Esophagus muscularis mucosa (tissue), 4 donors: ENCODE measurements at places on chromosomes 6 and 20. TPM values are rescaled to one million over a fixed set of nuclear protein-coding genes. Genes with fewer than 3 reads are reported as not detected.

DNA sequence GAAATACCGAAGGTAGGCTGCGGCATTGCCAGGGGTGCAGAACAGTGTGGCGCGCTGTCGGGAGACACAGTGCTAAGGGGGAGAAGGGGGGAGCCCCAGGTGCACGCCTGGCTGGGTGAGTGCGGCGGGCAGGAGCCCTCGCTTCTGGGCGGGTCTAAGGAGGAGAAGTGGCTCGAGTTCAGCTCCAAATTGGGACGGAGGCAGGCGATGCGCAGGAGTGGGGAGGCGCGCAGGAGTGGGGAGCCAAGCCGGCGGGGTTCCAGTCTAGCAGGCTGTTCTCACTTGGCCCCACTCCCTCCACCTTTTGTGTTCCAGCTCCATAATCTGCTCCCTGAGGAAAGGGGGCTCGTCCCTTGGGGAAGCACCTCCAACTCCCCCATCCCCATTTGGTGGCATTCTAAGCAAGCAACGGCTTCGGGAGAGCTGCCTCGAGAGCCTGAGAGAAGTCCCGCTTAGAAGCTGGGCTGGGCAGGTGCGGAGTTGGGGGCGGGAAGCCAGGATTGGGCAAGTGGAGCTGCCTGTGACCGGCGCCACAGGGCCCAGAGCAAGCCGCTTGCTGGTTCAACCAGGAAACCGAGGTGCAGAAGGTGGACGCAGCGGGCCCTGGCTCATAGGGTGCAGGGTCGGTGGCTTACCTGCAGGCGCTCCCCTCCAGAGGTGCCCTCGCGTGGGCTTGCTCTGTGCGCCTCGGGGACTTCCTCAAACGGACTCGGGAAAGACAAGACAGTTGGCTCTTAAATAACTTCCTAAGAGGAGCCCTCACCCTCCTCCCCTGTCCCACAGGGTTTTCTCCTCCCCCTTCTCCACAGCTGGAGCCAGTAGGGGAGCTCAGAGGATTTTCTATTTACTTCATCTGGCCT lies at the start of gene F13A1:
Gene F13A1, minus strand, starts transcription at position 711 of the 860 bp plus-strand sequence. CDS start 1,998 bp downstream, outside the sequence.
- no peaks in the 10 kb centered on the region for H3K36me3 ChIP-seq
- DNase-seq, result peak; percentile 74
- H3K27ac ChIP-seq, result no peak within 1 kb of the TSS
- no peaks in the 10 kb centered on the region for H3K27me3 ChIP-seq
- peak within 1 kb of the TSS; percentile 35 for H3K4me3 ChIP-seq

GRCh38 chr20:57308451-57309271 lies 20.9 kb upstream of the SPO11 start:
- no peak overlapping the region for H3K27ac ChIP-seq
- no peaks in the 10 kb centered on the region for H3K4me1 ChIP-seq
- no peaks in the 10 kb centered on the region for H3K27me3 ChIP-seq
- no peak overlapping the region for H3K4me3 ChIP-seq
- H3K36me3 ChIP-seq, result no peaks in the 10 kb centered on the region
- DNase-seq, result no peak

The LCA5 gene
- total RNA-seq, result 5.2 TPM

DNA sequence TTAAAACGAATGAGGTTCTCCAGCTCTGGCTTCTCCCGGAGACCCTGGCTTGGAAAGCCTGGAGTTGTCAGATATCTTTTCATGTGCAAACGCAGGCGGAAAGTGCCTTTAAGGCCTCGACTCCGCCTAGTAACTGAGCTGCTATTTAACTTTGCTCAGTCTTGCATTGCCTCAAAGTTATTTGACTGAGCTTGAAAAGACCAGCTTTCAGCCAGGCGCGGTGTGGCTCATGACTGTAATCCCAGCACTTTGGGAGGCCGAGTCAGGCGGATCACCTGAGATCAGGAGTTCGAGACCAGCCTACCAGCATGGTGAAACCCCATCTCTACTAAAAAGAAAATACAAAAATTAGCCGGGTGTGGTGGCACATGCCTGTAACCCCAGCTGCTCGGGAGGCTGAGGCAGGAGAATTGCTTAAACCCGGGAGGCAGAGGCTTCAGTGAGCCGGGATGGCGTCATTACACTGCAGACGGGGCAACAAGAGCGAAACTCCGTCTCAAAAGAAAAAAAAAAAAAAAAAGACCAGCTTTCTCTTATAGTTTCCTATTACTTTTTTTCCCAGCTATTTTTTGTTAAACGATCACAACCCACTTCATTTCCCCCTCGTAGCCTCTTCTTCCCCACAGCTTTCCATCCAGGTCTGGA lies 1.9 kb downstream of the GCNT2 start:
- peak overlapping the region; percentile 80 for H3K27ac ChIP-seq
- peaks cover 46% of the 10 kb centered on the region for H3K4me1 ChIP-seq
- H3K4me3 ChIP-seq, result peak overlapping the region; percentile 11
- no peak for DNase-seq
- no peaks in the 10 kb centered on the region for H3K27me3 ChIP-seq

- DNase-seq, result no peak
- H3K4me1 ChIP-seq, result no peaks in the 10 kb centered on the region
- H3K27me3 ChIP-seq, result no peaks in the 10 kb centered on the region
- H3K27ac ChIP-seq, result no peak overlapping the region
- no peak overlapping the region for H3K4me3 ChIP-seq
These were observed 575.2 kb upstream of the SYNCRIP start for GRCh38 chr6:86217906-86218305.

DNA sequence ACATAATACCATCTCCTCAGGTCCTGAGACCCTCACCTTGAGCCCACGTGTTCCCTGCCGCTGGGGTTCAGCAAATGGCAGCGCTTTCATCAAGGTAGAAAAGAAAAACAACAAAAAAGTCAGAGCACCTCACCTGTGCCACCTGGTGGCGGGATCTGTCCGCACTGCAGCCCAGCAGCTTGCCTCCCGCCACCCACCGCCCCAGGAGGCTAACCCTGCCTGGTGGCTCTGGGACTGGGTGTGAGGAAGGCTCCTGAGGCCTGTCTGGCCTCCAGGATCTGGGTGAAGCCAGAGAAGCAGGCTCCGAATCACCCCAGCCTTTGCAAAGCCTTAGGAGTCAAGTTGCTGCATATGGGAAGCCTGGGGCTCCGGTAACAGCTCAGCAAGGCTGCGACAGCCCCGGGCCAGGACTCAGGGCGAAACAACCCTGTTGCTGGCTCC lies 270.8 kb downstream of the BMP7 start:
- H3K4me3 ChIP-seq, result no peak overlapping the region
- DNase-seq, result no peak

DNA sequence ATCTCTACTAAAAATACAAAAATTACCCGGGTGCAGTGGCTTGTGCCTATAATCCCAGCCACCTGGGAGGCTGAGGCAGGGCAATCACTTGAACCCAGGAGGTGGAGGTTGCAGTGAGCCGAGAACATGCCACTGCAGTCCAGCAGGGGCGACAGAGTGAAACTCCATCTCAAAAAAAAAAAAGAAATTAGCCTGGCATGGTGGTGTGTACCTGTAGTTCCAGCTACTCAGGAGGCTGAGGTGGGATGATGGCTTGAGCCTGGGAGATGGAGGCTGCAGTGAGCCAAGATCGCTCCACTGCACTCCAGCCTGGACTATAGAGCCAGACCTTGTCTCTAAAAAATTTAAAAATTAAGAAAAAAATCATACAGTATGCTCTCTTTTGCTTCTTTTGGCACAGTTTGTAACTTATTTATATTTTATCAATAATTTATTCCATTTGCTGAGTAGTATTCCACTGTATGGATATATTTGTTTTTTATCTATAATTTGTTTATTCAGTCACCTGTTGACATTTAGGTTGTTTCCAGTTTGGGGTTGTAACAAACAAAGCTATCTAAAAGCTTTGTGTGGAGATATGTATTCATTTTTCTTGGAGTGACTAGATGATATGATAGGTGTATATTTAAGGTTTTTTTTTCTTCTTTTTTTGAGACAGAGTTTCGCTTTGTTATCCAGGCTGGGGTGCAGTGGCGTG lies 8.0 kb upstream of the MYBL2 start:
- peaks cover 6% of the 10 kb centered on the region for H3K27me3 ChIP-seq
- no peak for DNase-seq
- H3K4me1 ChIP-seq, result peaks cover 15% of the 10 kb centered on the region
- no peak overlapping the region for H3K27ac ChIP-seq

The MLN gene
- not detected for total RNA-seq

GRCh38 chr20:41697861-41698559 lies 79.8 kb upstream of the CHD6 start:
- no peak overlapping the region for H3K4me3 ChIP-seq
- H3K27me3 ChIP-seq, result no peaks in the 10 kb centered on the region
- no peaks in the 10 kb centered on the region for H3K36me3 ChIP-seq
- H3K4me1 ChIP-seq, result peaks cover 5% of the 10 kb centered on the region
- H3K27ac ChIP-seq, result no peak overlapping the region

The CST4 gene
- total RNA-seq, result not detected

GRCh38 chr6:158770533-158771330 lies 48.4 kb downstream of the EZR start:
- H3K36me3 ChIP-seq, result peaks cover 94% of the 10 kb centered on the region
- no peak overlapping the region for H3K27ac ChIP-seq
- DNase-seq, result no peak
- H3K4me1 ChIP-seq, result peaks cover 8% of the 10 kb centered on the region

DNA sequence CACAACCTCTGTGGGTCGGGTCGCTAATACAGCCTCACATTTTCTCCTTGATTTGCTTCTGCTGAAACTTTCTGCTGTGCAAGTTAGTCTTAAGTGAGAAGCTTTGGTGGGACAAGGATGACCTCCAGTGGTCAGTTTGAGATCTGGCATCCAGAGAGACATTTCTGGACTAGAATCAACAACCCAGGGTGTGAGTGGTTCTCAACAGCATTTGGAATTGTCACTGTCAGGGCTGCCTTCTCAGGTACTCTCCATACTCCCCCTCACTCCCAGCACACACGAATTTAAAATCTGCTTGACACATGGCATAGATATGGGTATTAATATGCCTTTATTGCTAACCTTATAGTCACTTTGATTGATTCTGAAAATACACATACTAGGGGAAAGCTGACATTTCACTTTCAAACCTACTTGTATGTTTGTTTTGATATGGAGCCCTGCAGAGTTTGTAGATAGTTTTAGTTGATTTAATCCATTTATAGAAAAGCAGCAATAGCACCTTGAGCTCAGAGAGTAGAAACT lies 13.2 kb downstream of the OTOR start:
- H3K27ac ChIP-seq, result no peak overlapping the region
- H3K27me3 ChIP-seq, result no peaks in the 10 kb centered on the region
- H3K36me3 ChIP-seq, result no peaks in the 10 kb centered on the region
- no peak overlapping the region for H3K4me3 ChIP-seq
- DNase-seq, result no peak

- H3K36me3 ChIP-seq, result no peaks in the 10 kb centered on the region
- no peak overlapping the region for H3K4me3 ChIP-seq
- H3K27me3 ChIP-seq, result no peaks in the 10 kb centered on the region
These were observed 174.3 kb upstream of the ID4 start for GRCh38 chr6:19662911-19663310.

The ETV7 gene
- not detected for total RNA-seq

DNA sequence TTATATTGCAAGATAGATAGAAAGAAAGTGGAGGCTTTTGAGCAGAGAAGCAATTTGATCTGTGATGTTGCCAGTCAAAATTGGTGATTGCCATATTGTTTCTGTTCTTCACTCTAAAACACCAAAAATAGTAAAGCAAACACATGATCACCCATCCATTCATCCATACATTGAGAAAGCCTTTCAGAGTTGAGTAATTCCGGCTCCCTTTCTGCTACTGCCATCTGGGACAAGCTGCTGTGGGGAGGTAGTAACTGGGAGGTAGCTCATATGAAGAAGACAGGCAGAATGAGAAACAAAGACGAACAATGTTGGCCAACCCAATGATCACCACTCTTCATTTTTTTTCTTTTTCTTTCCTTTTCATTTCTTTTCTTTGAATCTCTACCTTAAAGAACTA lies 51.1 kb upstream of the HBS1L start:
- DNase-seq, result no peak
- H3K4me3 ChIP-seq, result no peak overlapping the region
- H3K27ac ChIP-seq, result no peak overlapping the region
- no peaks in the 10 kb centered on the region for H3K4me1 ChIP-seq

GRCh38 chr6:35415065-35415891 lies 36.9 kb upstream of the FANCE start:
- peaks cover 7% of the 10 kb centered on the region for H3K4me1 ChIP-seq
- no peak overlapping the region for H3K4me3 ChIP-seq
- DNase-seq, result no peak
- H3K27ac ChIP-seq, result no peak overlapping the region
- H3K27me3 ChIP-seq, result no peaks in the 10 kb centered on the region
- peaks cover 75% of the 10 kb centered on the region for H3K36me3 ChIP-seq

The MOXD1 gene
- total RNA-seq, result 14.2 TPM

The STX11 gene
- total RNA-seq, result 3.3 TPM

The SLPI gene
- 27.8 TPM for total RNA-seq

- H3K4me1 ChIP-seq, result no peaks in the 10 kb centered on the region
- no peak for DNase-seq
- no peaks in the 10 kb centered on the region for H3K27me3 ChIP-seq
- H3K4me3 ChIP-seq, result no peak overlapping the region
- H3K27ac ChIP-seq, result no peak overlapping the region
These were observed 33.6 kb upstream of the HSF2 start for GRCh38 chr6:122365775-122366403.

DNA sequence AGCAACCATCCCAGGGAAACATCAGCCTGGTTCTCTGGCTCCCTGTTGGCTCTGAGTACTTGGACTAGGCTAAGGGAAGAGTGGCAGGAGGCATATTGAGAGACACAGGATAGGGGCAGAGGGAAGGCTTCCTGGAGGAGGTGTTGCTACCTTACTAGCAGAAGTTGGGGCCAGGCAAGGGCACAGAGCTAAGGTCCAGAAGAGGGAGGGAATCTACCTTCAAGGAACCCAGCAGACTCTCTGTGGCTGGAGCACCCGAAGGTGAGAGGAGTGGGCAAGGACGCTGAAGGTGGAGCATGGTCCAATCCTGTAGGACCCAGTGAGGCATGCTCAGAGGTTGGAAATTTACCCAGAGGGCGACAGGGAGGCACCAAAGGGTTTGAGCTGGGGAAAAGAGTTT lies 191.9 kb downstream of the TFAP2C start:
- H3K27me3 ChIP-seq, result no peaks in the 10 kb centered on the region
- H3K36me3 ChIP-seq, result no peaks in the 10 kb centered on the region
- no peaks in the 10 kb centered on the region for H3K4me1 ChIP-seq

GRCh38 chr6:100695445-100695844 lies 185.7 kb downstream of the ASCC3 start:
- H3K36me3 ChIP-seq, result no peaks in the 10 kb centered on the region
- no peaks in the 10 kb centered on the region for H3K27me3 ChIP-seq
- no peak overlapping the region for H3K27ac ChIP-seq

DNA sequence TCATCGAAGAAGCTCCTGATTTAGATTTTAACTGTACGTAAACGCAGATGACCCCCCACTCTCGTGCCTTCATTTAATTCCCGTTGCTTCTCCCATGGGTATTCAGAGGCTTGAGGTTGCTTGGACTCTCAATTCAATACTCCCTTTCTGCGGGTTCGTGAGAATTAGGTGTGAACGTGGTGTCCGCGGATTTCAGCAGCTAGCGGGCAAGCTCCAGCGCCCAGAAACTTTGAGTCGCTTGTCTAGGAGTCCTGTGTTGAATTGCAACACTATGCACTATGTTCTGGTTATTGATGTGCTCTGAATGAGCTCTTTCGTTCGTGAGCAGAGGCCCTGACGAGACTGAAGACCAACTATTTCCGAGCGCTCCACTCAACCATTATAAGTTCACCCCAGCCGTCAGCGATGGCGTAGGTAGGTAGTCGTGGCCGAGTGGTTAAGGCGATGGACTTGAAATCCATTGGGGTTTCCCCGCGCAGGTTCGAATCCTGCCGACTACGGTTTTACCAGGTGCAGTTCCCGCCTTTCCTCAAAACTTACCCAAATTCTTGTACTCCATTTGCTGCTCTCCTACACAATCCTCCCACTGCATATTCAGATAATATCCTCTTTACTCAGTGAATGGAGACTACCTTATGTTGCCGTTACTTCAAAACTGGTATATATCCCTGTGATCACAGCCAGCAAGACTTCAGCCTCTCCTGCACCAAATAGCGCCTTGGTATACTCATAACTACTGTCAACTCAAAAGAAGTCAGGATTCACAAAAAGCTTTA lies 72.6 kb upstream of the ZNF184 start:
- H3K36me3 ChIP-seq, result no peaks in the 10 kb centered on the region
- H3K27ac ChIP-seq, result no peak overlapping the region
- DNase-seq, result no peak
